ENCODE measurements at places on chromosomes 6 and 20.

DNA sequence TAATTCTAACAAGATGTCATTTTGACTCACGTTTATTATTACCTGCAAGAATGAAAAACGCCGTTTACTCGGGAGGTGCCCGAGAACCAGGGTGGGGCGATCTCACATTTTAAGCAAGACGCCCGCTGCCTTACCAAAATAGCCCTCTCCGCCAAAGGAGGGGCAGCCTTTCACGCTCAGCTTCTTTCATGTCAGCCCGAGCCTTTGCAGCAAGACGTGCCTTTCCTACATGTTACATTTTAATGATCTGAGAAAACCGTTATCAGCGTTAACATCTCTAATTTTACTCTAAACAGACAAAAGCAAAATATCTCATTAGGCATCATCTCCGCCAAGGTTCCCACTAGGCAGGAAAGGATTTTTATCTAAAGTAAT, 2.0 kb downstream of the BACH2 start:
- DNase-seq, result no peak

GRCh38 chr6:154783229-154783628, 50.0 kb downstream of the SCAF8 start:
- no peak for DNase-seq

DNA sequence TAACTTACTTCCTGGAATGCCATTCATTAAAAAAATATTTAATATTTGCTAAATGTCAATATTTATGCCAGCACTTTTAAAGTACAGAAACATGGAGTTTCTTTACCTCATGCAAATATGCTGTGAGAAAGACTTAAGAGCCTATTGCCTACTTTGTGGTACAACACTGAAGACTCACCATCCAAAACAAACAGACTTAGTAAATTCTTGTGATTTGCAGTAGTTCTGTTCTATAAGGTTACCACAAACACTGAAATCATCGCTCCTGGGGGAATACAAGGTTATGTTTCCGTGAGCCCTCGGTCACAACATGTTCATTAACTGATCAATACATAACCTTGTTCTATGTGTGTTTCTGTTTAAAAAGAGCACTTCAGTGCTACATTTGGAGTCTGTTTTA, 78.3 kb downstream of the ATG5 start:
- DNase-seq, result no peak

DNA sequence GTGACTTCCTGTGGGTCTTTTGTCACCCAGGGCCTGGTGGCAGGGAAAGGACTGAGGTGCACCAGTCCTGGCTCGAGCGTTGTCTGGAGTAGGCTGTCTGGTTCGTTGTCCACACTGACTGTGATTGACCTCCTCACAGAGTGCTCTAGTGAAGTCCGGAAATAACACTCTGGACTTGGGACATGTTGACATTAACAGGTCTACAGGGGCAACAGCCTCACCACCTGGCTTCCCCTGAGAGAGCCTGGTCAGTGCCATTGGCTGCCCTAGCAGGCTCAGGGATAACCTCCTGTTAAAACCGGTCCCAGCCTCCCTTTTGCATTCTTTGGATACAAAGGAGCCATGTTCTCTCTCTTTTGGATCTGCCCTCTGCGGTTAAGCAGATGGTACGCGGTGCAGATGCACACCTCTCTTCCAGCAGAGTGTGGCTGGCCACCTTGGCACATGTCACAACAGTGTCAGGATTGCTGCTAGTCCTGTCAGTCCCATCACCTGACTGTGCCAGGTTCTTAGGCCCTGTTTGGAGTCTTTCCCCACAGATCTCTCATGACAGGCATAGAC, 46.2 kb downstream of the CDS2 start:
- no peak for DNase-seq

- DNase-seq, result no peak
These were observed 78.1 kb upstream of the PLCB4 start for GRCh38 chr20:8990770-8991169.

DNA sequence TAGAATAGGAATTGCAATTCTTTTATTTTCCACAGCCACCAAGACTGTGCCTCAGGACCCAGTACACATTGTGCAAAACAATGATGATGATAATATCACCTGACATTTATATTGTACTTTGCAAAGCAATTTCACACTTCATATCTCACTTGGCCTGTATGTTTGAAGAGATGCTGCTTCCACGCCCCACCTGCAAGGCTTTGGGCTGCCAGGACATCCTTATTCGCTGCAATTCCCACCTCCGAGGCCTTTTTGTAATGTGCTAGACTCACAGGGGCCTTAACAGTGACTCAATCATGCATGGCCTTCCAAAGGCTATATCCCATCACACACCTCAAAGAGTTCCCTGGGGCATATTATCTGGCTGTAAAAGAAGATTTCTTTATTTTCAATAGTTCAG, 200.9 kb downstream of the MYLK4 start:
- no peak for DNase-seq

- no peak for DNase-seq
These were observed 21.3 kb downstream of the CTNNBL1 start for GRCh38 chr20:37714978-37715672.

DNA sequence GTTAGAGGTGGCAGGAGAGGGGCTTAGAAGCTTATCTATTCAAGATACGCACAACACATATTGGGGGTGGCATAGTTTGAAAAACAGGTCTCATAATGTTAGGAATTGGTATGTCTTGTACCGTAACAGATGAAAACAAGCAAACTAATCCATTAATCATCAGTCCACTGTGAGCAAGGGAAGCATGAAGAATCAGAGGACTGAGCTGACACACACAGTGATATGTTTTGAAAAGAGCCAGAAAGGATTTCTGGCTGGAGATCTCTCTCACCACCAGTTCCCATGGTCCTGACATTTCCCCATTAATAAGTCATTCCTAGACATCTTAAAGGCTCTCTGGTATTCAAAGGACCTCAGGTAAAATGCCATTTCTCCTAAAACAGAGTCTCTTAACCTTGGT, 158.8 kb upstream of the PHACTR1 start:
- no peak for DNase-seq

GRCh38 chr20:57869951-57870315, 160.1 kb upstream of the PMEPA1 start:
- DNase-seq, result peak; percentile 32

DNA sequence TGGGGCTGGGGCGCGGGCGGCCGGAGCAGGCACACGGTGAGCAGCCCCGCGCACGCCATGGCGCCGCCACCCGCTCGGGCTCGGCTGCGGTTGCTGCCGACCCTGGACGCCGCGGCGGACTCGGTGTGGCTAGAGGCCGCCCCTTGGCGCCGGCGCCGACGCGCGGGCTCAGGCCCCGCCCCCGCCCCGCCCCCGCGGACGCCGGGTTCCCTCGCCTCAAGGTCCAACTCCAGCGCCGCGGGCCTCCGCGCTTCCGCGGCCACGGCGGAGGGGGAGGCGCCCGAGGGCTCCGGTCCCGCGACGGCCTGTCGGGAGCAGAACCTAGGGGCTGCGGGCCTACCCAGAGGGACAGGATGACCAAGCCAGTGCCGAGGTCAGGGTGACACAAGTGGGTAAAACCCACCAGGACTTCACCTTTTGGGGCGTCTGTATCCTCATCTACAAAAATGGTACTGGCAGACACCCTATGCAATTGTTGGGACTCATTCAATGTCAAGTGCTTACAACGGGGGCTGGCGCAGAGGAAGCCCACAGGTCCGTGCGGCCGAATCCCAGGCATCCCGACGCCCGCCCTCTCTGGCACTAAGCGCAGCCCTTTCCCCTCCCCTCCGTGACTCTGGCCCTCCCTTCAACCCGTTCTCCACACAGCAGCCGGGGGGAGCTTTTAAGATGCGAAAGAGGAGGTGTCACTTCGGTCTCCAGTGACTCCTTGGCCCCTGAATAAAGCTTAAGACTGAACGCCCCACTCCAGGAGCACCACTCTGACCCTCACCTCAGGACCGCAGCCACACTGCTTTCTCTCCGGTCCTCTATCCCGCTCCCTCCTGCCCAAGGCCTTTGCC, at the start of gene NECAB3:
Gene NECAB3, minus strand, starts transcription at position 135 of the 842 bp plus-strand sequence. Its CDS starts 76 bp downstream, at position 59.
- DNase-seq, result peak; percentile 89
